ENCODE measurements at places on chromosomes 1 and 21.

- no peak for DNase-seq
Measured at GRCh38 chr1:178060789-178061556, 32.9 kb upstream of the RASAL2 start.

DNA sequence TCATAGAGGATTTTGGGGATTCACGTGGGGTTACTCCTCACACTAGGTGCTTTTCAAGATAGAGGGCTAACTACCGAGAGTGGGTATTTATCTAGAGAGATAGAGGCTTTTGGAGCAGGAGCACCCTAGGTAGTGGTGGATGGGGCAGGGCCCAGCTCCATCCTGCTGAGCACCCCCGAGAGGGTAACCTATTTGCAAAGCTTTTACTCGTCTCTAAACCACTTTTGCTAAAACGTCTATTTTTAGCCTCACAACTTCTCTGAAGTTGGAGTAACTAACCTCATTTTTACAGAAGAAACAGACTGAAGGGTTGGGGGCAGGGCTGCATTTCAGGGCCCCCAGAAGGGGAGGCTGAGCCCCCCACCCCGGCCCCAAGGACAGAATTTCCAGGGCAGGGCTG, 12.3 kb upstream of the PIK3CD start:
- DNase-seq, result no peak

- DNase-seq, result no peak
Measured at GRCh38 chr1:200258447-200259375, 151.1 kb downstream of the ZNF281 start.

DNA sequence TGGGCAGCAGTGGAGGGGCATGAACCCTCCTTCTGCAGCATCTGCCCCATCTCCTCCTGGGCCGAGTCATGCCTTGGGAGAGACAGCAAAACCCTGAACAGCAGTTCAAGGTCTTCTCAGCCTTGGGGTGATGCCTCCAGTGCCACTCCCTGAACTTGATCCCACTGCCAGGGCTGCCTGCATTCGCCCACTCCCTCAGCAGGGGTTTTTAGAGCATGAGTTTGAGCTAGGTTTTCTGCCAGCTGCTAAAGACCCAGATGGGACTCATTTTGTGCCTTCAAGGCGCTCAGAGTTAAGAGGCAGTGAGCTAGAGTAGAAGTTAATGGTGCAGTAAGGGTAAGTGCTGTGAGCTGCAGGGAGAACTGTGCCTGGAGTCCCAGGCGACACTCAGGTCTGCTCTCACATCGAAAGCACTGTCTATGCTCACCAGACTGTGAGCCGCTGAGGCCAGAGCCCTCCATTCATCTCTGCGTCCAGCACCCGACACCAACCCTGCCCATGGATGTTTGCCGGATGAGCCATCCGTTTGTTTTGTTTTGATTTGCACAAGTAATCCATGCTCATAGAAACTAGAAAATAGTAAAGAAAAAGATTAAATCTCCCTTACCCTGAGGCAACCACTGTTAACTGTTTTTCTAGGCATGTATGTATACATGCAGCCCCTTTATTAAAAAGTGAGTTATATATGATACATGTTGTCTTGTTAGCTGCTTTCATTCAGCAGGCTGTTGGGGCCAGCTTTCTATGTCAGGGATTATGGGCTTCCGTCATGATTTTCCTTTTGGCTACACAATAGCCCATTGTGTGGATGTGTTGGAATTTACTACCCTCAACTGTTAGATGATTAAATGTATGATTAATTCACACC, 67.8 kb downstream of the VPS26C start:
- DNase-seq, result no peak

- no peak for DNase-seq
Measured at GRCh38 chr1:162019006-162019405, 4.7 kb downstream of the OLFML2B start.

DNA sequence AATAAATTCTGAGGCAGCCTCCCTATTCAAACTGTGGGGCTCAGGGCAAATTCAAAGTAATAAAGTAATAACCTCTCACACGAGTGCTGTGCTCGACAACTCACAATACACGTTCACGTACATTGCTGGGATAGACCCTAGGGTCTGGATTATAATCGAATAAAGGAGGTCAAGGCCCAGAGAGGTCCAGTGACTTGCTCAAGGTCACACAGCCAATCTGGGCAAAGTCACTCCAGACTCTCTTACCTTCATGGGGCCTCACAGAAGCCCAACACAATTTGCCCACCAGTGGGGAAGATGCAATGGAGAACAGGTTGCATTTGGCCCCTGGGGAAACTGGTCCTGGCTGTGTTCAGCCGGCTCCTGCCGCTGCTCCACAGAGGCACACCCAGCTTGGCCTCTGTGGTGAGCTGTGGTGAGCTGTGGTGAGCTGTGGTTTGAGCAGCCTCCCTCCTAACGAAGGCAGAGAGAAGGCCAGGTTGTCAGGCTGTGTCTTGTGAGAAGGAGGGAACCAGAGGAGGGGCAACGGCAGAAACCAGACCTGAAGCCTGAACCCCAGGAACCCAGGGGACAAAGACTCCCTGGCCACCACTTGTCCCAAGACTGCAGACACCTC, 35.1 kb downstream of the NUAK2 start:
- DNase-seq, result peak; percentile 16

DNA sequence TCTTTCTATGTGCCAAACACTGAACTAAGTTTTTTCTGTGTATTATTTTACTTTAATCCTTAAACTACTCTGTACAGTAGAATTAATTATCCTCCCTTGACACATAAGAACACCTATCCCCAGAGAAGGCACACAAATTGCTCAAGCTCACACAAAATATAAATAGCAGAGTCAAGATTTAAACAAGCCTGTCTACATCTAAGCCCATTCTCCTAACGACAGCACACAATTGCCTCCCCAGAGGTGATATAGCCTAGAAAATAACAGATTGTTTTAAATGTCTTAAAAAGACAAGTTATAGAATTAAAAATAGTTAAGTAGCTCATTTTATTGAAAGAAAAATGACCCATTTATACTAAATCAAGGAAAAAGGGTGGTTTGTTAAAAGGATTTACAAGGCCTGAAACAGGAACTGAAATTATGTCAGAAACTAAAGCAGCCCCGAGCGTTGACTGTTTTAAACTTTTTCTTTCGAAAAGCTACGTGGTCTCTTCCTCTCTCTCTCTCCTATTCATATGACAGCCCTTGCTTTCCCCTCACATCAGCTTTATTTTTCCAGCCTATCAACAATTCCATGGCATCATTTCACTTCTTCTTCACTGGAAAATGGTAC, 30.5 kb downstream of the TNFSF18 start:
- no peak for DNase-seq

- DNase-seq, result no peak
Measured at GRCh38 chr1:1125945-1126344, 10.1 kb upstream of the C1orf159 start.

DNA sequence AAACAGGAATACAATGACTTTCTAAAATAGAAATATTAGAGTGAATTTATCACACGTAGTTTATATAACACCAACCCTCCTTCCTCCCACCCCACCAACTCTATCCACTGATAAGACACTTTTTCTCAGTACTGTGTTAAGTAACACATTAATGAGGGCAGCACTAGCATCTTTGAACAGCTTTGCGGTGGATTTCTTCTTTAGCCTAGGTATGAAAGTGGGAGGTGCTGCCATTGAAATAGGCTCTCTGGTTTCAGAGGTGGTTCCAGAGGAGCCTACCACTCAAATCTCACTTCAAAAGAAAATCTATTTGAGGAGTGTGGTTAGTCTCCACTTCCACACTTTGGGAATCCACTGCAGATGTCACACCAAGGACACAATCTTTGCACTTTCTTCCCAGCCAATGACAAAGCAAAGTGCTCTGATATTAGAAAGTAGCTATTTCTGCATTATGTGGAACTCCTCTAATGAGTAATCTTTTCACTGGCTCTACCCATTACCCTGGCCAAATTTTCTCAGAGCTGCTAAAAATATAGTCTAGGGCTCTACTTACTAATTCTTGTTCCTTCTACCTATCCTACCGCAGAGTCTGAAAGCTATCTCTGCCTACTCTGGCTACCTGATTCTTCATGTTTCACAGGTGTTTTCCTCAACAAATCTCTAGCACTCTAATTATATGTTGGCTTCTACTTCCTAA, 1667.8 kb downstream of the MRPL39 start:
- no peak for DNase-seq

GRCh38 chr1:5994713-5995621, 2.7 kb upstream of the NPHP4 start:
- DNase-seq, result peak; percentile 51

DNA sequence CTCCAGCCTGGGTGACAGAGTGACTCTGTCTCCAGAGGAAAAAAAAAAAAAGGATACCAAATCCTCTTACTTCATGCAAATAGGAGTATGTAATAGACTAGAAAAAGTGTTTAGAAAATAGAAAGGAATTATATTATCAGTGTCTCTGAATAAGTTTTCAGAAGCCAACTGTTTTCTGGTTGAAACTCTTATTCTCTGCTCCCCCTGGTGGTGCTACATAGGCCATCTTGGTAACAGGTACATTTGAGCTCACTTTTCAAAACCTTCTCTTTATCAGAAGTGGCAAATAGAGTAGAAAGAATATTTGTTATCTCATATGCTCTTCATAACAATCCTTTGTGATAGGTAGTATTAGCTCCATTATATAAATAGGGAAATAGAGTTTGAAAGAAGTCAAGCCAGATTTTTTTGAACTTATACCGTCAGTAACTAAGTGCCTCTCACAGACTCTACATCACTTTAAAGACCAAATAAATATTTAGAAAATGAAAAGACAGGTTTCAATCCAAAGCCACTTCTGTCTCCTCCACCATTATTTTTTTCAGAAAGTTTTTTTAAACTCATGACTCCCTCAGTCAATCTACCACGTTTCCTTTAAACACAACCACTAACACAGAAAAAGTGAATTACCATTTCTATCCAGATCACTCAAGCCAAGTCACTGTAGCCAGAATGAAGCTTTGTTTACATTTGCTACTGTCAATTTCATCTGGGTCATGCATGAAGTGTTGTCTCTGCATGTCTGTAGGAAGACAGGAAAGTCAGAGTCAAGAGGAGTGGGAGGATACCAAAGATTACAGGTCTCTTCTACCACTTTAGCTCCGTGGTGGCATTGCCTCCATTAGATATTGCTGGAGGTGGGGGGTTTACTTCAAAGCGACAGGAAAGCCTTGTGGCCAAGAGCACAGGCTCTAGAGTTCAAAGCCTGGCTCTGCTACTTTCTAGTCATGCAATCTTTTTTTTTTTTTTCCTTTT, 45.6 kb downstream of the IL23R start:
- peak; percentile 39 for DNase-seq

- no peak for DNase-seq
Measured at GRCh38 chr21:41764558-41765419, 2.1 kb downstream of the RIPK4 start.

GRCh38 chr1:77012066-77012465, 144.8 kb downstream of the ST6GALNAC5 start:
- DNase-seq, result no peak

DNA sequence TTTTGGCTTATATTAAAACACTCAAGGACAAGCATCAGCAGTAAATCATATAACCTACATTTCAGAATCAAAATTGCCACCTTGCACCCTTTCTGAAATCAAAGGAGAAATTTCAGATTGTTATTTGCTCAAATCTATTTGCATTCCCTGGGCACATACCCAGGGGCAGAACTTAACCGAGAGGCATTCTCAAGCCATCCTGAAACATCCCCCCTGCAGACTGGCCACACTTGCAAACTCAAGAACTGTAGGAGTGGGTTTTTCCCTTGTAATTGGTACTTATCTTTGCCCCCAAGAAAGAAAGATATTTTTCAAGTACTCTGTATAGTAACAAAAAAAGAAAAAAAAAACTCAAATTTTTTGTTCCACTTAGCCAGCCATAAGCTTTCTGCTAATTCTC, 213.6 kb upstream of the ESRRG start:
- DNase-seq, result no peak

- no peak for DNase-seq
Measured at GRCh38 chr1:184860535-184860934, 105.9 kb upstream of the EDEM3 start.

DNA sequence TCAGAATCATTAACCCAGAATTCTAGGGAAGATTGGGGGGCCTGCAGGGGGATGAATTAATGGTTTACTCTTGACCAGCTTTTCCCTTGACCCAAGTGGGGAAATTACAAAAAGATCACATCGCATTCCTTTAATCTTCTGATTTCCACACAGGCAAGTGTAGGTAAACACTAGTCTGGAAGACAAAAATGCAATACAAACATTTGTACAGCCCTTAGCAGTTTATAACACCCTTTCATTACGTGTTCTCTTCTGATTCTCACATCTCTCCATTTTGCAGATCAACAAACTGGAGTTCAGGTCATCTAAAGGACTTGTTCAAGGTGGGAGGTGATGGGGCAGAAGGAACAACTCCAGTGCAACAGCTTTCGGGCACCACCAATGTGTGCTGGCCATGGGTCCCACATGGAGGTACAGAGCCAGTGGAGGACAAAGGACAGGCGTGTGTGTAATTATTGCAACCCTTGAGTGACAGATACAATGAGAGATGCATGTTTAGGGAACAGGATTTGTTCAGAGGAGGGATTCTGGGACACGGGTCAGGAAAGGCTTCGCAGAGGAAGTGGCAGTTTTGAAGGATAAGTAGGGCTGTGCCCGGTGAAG, 20.4 kb downstream of the ATF3 start:
- DNase-seq, result no peak

- no peak for DNase-seq
Measured at GRCh38 chr1:30589083-30589482, 134.3 kb downstream of the MATN1 start.

DNA sequence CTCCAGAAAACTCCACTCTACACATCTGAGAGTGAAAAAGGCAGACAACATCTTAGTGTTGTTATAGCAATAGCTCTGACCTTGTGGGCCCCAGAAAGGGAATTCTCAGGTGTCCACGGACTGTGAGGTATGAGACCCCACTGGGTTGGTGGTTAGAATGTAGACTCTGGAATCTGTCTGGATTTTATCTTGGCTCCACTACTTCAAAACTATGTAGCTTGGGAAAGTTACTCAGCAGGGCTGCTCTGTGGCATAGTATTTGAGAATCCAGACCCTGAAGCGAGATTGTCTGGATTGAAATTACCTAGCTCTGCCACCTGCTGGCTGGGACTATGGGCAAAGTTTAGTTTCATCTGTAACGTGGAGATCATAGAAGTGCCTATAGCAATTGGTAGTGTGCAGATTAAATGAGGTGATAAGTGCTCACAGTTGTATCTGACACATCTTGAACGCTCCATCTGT, 25.8 kb downstream of the PRDM2 start:
- peak; percentile 60 for DNase-seq

All from activated CD4-positive, alpha-beta T cell treated with anti-CD3 and anti-CD28 coated beads, Interleukin-2, amount 50 U/mL, for 4 hours (primary cell).